ENCODE measurements at places on chromosomes 3 and 15. TPM values are rescaled to one million over a fixed set of nuclear protein-coding genes. Genes with fewer than 3 reads are reported as not detected.

The MAGEL2 gene
- 6.4 TPM for total RNA-seq

DNA sequence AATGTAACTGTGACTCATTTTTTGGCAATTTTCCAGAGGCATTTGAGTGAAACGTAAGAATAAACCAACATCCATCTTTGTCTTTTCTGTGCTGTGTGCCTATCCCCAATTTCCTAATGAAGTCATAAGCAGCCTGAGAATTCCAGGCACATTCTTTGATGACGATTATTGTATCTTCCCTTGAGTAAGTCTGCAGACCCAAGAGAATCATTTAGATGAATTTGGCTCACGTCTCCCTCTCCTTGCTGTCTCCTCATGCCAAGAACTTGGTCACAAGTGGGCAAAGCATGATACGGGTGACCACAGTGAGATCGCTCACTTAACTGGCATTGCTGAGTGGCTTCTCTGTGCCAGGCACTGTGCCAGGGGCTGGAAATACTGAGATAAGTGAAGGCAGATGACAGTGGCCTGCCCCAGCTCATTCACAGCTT, 384.5 kb upstream of the IL12A start:
- no peak overlapping the region for H3K27ac ChIP-seq
- peaks cover 10% of the 10 kb centered on the region for H3K36me3 ChIP-seq
- H3K4me1 ChIP-seq: peaks cover 5% of the 10 kb centered on the region

The LSG1 gene
- 20.4 TPM for total RNA-seq

The HESX1 gene
- 1.7 TPM for total RNA-seq

The TUSC7 gene
- total RNA-seq: not detected

The PRRT3 gene
- total RNA-seq: 7.6 TPM

The NOX5 gene
- total RNA-seq: not detected

The PATL2 gene
- total RNA-seq: not detected

DNA sequence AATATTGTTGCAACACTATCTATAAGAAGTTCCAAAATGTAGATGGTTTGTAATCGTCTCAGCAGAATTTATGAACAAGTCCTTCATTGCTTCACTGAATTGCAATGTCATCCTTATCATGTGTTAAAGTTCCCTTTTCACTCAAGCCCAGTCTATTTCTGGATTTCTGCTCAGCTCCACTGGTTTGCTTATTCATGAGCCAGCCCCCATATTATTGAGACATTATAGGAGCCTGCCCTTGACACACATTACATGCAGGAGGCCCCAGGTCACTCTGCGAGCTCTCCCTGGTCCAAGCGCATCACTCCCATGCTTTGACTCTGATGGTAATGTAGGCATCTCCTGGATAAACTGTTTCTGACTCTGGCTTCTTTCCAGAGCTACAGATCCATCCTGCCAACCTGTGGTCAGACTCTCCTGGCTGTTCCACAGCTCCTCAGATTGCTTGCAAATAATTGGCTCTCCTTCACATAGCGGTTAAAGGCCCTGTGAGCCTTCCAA, 56.9 kb downstream of the ABTB1 start:
- H3K4me1 ChIP-seq: peaks cover 38% of the 10 kb centered on the region
- H3K36me3 ChIP-seq: peaks cover 4% of the 10 kb centered on the region
- no peaks in the 10 kb centered on the region for H3K27me3 ChIP-seq
- H3K27ac ChIP-seq: no peak overlapping the region
